ENCODE measurements at places on chromosomes 13 and 19.

DNA sequence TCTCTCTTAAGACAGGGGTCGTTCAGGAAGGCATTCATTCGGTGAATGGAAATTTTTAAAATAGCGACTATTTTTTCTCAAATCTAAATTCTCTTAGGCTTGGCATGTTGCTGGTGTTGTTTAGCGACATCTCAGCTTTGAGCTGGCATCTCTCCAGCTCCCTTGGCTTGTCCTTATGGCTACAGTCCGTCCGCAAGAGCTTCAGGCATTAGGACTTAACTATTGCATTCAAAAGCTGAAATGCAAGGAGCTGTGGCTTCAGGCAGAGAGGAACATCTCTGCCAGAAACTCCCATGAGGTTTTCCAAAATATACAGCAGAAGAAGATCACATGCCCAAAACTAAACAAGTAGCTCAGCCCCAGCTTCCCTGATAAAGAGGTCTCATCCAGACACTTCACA, 578.5 kb downstream of the EFNB2 start:
- H3K4me3 ChIP-seq = no peak overlapping the region
- peak; percentile 35 for DNase-seq
- no peaks in the 10 kb centered on the region for H3K36me3 ChIP-seq

- H3K4me3 ChIP-seq = no peak overlapping the region
- no peaks in the 10 kb centered on the region for H3K36me3 ChIP-seq
- no peaks in the 10 kb centered on the region for H3K4me1 ChIP-seq
- DNase-seq = no peak
- H3K27ac ChIP-seq = no peak overlapping the region
- H3K27me3 ChIP-seq = no peaks in the 10 kb centered on the region
Measured at GRCh38 chr13:111584101-111584672, 263.7 kb downstream of the TEX29 start.

- H3K4me3 ChIP-seq = no peak within 1 kb of the TSS
- H3K27me3 ChIP-seq = no peaks in the 10 kb centered on the region
- DNase-seq = no peak
- H3K27ac ChIP-seq = no peak within 1 kb of the TSS
Measured at GRCh38 chr19:36110487-36111199, at the start of gene OVOL3. Gene OVOL3 (plus strand): TSS chr19:36111143. CDS start chr19:36111203, 60 bp downstream.

- no peak for DNase-seq
- H3K27ac ChIP-seq = no peak overlapping the region
- peaks cover 3% of the 10 kb centered on the region for H3K4me1 ChIP-seq
Measured at GRCh38 chr13:31213651-31214289, 14.0 kb downstream of the B3GLCT start.

- no peak overlapping the region for H3K4me3 ChIP-seq
- no peak for DNase-seq
- no peaks in the 10 kb centered on the region for H3K27me3 ChIP-seq
- no peaks in the 10 kb centered on the region for H3K36me3 ChIP-seq
- H3K27ac ChIP-seq = no peak overlapping the region
Measured at GRCh38 chr13:63414247-63414646, 1998.6 kb upstream of the PCDH20 start.

GRCh38 chr19:49387936-49388372, at the start of gene KASH5:
Gene KASH5 (plus strand): TSS chr19:49388249. CDS start chr19:49390884, 2,635 bp downstream.
- H3K27ac ChIP-seq = no peak within 1 kb of the TSS
- H3K36me3 ChIP-seq = no peaks in the 10 kb centered on the region
- DNase-seq = peak; percentile 52
- no peaks in the 10 kb centered on the region for H3K4me1 ChIP-seq
- no peak within 1 kb of the TSS for H3K4me3 ChIP-seq
- H3K27me3 ChIP-seq = peaks cover 6% of the 10 kb centered on the region

GRCh38 chr13:34413538-34414210, 528.4 kb upstream of the NBEA start:
- no peak overlapping the region for H3K27ac ChIP-seq
- H3K27me3 ChIP-seq = no peaks in the 10 kb centered on the region
- DNase-seq = no peak
- H3K4me1 ChIP-seq = no peaks in the 10 kb centered on the region
- H3K4me3 ChIP-seq = no peak overlapping the region
- no peaks in the 10 kb centered on the region for H3K36me3 ChIP-seq

GRCh38 chr19:7739801-7740681, 7.3 kb downstream of the CD209 start:
- H3K36me3 ChIP-seq = no peaks in the 10 kb centered on the region
- no peak for DNase-seq
- no peaks in the 10 kb centered on the region for H3K27me3 ChIP-seq
- H3K4me1 ChIP-seq = no peaks in the 10 kb centered on the region
- no peak overlapping the region for H3K4me3 ChIP-seq

DNA sequence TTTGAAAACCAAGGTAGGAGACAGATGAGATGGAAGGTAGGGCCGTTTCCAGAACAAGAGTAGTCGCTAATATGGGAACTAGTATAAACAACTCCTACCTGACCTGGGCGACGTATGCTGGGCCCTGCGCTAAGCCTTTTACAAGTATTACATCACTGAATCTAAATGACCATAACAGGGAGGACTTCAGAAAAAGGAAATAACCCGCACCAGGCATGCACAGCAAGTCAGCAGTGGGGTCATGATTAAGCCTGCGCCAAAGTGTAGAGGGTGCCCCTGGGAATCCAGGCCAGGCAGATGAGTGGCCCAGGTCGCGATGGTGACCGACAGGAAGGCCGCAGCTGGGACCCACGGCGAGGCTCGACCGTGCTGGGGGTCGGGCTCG, 613 bp downstream of the ATP13A1 start:
- peaks cover 4% of the 10 kb centered on the region for H3K4me1 ChIP-seq
- H3K27me3 ChIP-seq = no peaks in the 10 kb centered on the region
- H3K27ac ChIP-seq = peak overlapping the region; percentile 98
- peaks cover 9% of the 10 kb centered on the region for H3K36me3 ChIP-seq
- DNase-seq = no peak
- H3K4me3 ChIP-seq = peak overlapping the region; percentile 98

DNA sequence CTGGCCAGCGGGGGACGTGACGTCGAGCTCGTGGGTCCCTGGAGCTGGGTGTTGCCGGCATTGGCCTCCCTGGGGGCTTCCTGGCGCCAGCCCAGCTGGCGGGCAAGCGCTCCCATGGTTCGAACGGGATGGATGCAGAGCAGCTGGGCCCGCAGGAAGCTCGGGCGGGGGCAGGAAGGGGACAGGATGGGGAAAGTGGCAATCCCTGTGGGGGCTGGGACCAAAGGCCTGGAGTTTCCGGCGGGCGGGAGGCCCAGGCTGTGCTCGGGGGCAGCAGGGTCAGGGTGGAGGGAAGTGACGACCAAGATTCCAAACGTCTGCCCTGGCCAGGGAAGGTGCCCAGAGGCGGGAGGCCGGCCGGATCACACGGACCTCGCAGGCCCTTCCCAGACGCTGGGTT, 19.3 kb downstream of the PALM start:
- H3K4me1 ChIP-seq = peaks cover 2% of the 10 kb centered on the region
- H3K4me3 ChIP-seq = no peak overlapping the region
- DNase-seq = no peak
